ENCODE measurements at places on chromosomes 3 and 15. TPM values are rescaled to one million over a fixed set of nuclear protein-coding genes. Genes with fewer than 3 reads are reported as not detected.

PTX3 gene
- not detected for total RNA-seq

GRK7 gene
- not detected for total RNA-seq

FAM3D gene
- total RNA-seq, result not detected

PLA2G4D gene
- not detected for total RNA-seq

NPAP1 gene
- total RNA-seq, result not detected

GRCh38 chr3:138396752-138397410, 37.5 kb upstream of the ESYT3 start:
- H3K4me1 ChIP-seq, result no peaks in the 10 kb centered on the region
- H3K4me3 ChIP-seq, result no peak overlapping the region

GRCh38 chr3:183526838-183527427, 28.6 kb downstream of the KLHL6 start:
- peaks cover 7% of the 10 kb centered on the region for H3K36me3 ChIP-seq
- no peak overlapping the region for H3K4me3 ChIP-seq
- DNase-seq, result no peak
- H3K27ac ChIP-seq, result peak overlapping the region; percentile 38
- H3K27me3 ChIP-seq, result no peaks in the 10 kb centered on the region
- peaks cover 35% of the 10 kb centered on the region for H3K4me1 ChIP-seq

DNA sequence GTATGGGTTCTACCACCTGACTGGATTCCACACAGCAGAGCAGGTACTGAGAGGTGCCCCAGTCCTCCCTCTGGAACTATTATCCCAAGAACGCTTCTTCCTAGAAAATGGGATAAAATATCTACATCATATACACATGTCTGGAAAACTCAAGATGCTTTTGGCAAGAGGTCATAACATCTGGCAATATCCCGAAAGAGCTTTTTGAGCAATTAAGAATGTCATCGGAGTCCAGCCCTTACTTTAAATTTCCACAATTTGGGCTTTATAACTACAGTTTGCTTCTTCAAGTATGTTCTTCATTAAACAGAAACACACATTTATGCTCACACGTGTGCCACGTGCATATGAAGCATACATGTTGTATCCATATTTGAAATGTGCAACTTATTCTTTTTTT, 365.9 kb upstream of the THBS1 start:
- H3K4me1 ChIP-seq, result no peaks in the 10 kb centered on the region
- H3K27ac ChIP-seq, result no peak overlapping the region
- no peaks in the 10 kb centered on the region for H3K36me3 ChIP-seq
- no peak overlapping the region for H3K4me3 ChIP-seq
- no peak for DNase-seq

- H3K27ac ChIP-seq, result no peak overlapping the region
- H3K36me3 ChIP-seq, result no peaks in the 10 kb centered on the region
Observed at GRCh38 chr15:79337591-79337990, 26.7 kb downstream of the TMED3 start.

- no peaks in the 10 kb centered on the region for H3K27me3 ChIP-seq
- H3K4me3 ChIP-seq, result no peak overlapping the region
- H3K4me1 ChIP-seq, result no peaks in the 10 kb centered on the region
- DNase-seq, result no peak
Observed at GRCh38 chr3:154780263-154780662, 299.9 kb upstream of the MME start.

DNA sequence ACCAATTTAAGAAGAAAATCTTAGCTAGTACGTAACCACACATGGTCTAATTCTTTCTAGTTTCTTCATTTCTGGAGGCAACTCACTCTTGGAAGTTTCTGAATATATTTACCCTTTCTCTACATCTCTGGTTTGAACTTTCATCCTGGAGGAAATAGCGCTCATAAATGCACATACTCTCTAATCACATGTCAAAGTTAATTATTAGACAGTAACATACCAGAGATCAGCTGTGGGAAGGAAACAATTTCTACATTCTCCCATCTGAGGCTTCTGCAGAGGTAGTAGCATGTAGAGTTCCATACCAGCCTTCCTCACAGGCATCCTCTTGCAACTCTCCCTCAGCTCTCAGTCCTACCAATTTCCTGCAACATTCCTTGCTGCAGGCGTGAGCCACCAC, 132.5 kb downstream of the RBPMS2 start:
- peaks cover 13% of the 10 kb centered on the region for H3K4me1 ChIP-seq
- no peaks in the 10 kb centered on the region for H3K36me3 ChIP-seq
- H3K27me3 ChIP-seq, result no peaks in the 10 kb centered on the region
- no peak overlapping the region for H3K27ac ChIP-seq
- DNase-seq, result no peak

DNA sequence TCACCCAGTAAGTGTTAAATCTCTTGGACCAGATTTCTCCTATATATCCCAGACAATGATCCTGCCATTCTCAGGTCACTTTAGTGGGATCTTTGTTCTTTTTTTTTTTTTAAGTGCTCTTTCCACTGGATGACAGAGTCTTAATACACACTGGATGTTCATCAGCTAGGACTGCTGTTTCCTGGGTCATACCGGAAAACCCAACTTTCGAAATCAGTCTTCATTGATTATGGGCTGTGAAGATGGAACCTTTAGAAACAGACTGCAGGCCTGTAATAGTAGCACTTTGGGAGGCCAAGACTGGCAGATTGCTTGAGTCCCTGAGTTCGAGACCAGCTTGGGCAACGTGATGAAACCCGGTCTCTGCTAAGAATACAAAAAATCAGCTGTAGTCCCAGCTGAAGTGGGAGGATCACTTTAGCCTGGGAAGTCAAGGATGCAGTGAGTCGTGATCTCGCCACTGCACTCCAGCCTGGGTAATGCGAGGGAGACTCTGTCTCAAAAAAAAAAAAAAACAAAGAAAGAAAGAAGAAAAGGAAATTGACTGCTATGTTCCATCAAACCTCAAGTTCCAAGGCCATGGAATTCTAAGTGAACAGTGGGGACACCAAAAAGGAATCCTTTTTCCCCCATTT, 2.3 kb downstream of the EOGT start:
- peaks cover 7% of the 10 kb centered on the region for H3K4me1 ChIP-seq
- H3K4me3 ChIP-seq, result no peak overlapping the region
- H3K27me3 ChIP-seq, result no peaks in the 10 kb centered on the region
- H3K27ac ChIP-seq, result no peak overlapping the region
- DNase-seq, result no peak

- no peaks in the 10 kb centered on the region for H3K27me3 ChIP-seq
- H3K4me3 ChIP-seq, result no peak overlapping the region
- no peak for DNase-seq
- H3K4me1 ChIP-seq, result no peaks in the 10 kb centered on the region
- H3K36me3 ChIP-seq, result no peaks in the 10 kb centered on the region
- no peak overlapping the region for H3K27ac ChIP-seq
Observed at GRCh38 chr3:8848696-8849131, 79.3 kb upstream of the OXTR start.

DNA sequence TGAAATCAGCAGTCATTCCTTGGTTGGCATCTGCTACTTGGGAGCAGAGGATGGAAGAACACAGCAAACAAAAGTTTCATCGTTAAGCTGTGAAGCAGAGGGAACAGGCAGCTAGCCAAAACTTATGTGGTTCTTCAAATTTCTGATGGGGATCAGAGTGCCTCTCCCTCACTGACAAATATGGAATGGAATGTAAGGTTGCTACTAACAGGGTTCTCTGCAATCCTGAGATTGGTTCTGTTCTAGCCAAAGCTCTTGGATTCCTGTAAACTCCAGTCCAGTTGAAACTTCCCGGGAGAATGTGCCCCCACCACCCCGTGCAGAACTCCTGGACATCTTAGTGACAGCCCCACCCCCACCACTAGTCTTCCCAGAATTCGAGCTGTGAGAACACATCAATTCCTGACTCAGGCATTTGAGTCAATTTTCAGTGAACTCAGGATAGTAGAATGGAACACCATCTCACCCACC, 55.9 kb upstream of the PHLDB2 start:
- H3K36me3 ChIP-seq, result no peaks in the 10 kb centered on the region
- no peaks in the 10 kb centered on the region for H3K27me3 ChIP-seq
- H3K4me1 ChIP-seq, result no peaks in the 10 kb centered on the region
- DNase-seq, result no peak

DNA sequence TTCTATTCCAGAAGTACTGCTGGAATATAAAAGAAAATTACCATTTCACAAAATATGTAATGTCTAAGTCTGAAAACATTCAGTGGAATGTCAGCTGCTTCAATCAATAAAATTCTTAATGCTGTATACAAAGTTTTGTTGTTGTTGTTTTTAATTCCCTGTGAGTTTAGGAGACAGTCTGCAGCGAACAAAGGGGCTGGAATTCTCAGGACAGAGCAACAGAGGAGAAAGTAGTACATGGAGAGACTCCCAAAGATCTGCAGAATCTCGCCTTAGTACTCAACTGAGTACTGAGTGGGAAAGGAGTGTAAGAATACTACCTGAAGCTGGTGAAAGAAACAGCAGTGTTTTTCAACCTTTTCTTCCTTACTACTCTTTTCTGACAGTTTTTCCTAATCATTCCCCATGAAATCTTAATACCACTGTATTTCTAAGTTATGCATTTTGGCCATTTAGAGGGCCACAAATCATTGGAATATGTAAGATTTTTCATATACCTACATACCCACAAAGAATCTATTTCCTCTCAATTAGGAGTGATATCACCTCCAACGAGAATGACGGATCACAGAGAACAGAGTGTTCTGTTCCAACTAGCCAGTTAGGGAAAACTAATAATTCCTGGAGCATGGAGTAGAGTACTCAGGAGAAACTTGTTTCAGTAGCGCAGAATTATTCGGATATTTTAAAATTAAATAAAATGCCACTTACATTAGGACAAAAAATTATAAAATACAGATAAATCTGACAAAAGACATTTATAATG, 16.0 kb downstream of the ANKRD28 start:
- H3K4me1 ChIP-seq, result no peaks in the 10 kb centered on the region
- H3K4me3 ChIP-seq, result no peak overlapping the region
- no peak overlapping the region for H3K27ac ChIP-seq
- H3K36me3 ChIP-seq, result peaks cover 3% of the 10 kb centered on the region

- H3K27ac ChIP-seq, result no peak overlapping the region
- no peaks in the 10 kb centered on the region for H3K4me1 ChIP-seq
- H3K27me3 ChIP-seq, result peaks cover 2% of the 10 kb centered on the region
Observed at GRCh38 chr15:88243895-88244787, 12.4 kb downstream of the NTRK3 start.

- H3K4me3 ChIP-seq, result no peak overlapping the region
- no peak for DNase-seq
- H3K27ac ChIP-seq, result no peak overlapping the region
- H3K4me1 ChIP-seq, result no peaks in the 10 kb centered on the region
- no peaks in the 10 kb centered on the region for H3K27me3 ChIP-seq
Observed at GRCh38 chr3:174363256-174363655, 495.9 kb upstream of the NAALADL2 start.

- H3K27me3 ChIP-seq, result no peaks in the 10 kb centered on the region
- no peak for DNase-seq
- peaks cover 6% of the 10 kb centered on the region for H3K36me3 ChIP-seq
- peak overlapping the region; percentile 6 for H3K4me3 ChIP-seq
- peaks cover 22% of the 10 kb centered on the region for H3K4me1 ChIP-seq
- H3K27ac ChIP-seq, result peak overlapping the region; percentile 87
Observed at GRCh38 chr15:64429448-64429847, 30.9 kb upstream of the ZNF609 start.

DNA sequence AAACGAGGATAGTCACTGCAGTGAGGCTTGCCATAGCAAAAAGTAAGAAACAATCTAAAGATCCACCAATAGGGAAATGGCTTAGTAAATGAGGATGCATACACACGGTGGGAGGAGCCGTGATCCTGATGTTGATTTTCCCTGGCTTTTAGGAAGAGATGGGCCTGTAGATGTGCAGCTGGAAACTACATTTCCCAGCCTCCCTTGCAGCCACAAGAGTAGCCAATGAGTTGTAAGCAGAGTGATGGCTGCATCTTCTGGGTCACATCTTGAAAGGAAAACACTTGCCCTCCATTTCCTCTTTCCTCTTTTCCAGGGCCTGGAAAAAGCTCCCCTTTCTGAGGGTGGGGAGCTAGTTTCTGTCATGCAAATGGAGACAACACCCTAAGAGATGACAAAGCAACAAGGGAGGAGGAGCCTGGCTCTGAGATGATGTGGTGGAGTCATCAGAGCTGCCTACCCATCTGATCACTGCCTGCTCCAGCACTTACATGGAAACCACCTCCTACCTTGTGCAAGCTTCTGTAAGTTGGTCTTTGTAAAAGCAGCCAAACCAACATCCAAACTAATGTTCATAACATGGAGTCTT, 139.1 kb downstream of the TLE3 start:
- H3K4me1 ChIP-seq, result no peaks in the 10 kb centered on the region
- DNase-seq, result no peak
